Endothelial cell (in vitro differentiated cells): ENCODE measurements at places on chromosomes 11 and 22. TPM values are rescaled to one million over a fixed set of nuclear protein-coding genes. Genes with fewer than 3 reads are reported as not detected.

Gene ISX
- not detected for total RNA-seq

Gene PLAAT5
- 3.8 TPM for total RNA-seq

Gene GLYAT
- not detected for total RNA-seq

Gene FAM76B
- total RNA-seq, result 24.2 TPM

Gene INS
- total RNA-seq, result not detected

Gene RTN4R
- total RNA-seq, result 19.0 TPM

Gene SPDYC
- not detected for total RNA-seq

Gene PRDM11
- 16.0 TPM for total RNA-seq
